ENCODE measurements at places on chromosomes 4 and X.

GRCh38 chrX:40091691-40092421 lies 5.9 kb downstream of the BCOR start:
- DNase-seq, result no peak

DNA sequence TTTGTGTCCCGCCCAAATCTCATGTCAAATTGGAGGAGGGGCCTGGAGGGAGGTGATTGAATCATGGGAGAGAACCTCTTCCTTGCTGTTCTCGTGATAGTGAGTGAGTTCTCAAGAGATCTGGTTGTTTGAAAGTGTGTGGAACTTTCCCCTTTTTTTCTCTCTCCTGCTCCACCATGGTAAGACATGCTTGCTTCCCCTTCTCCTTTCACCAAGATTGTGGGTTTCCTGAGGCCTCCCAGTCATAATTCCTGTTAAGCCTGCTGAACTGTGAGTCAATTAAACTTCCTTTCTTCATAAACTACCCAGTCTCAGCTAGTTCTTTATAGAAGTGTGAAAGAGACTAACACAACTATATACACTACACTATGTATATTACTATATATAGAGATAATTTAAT lies 697.8 kb upstream of the HS3ST1 start:
- no peak for DNase-seq

GRCh38 chrX:118526149-118526548 lies 30.5 kb downstream of the DOCK11 start:
- DNase-seq, result no peak

DNA sequence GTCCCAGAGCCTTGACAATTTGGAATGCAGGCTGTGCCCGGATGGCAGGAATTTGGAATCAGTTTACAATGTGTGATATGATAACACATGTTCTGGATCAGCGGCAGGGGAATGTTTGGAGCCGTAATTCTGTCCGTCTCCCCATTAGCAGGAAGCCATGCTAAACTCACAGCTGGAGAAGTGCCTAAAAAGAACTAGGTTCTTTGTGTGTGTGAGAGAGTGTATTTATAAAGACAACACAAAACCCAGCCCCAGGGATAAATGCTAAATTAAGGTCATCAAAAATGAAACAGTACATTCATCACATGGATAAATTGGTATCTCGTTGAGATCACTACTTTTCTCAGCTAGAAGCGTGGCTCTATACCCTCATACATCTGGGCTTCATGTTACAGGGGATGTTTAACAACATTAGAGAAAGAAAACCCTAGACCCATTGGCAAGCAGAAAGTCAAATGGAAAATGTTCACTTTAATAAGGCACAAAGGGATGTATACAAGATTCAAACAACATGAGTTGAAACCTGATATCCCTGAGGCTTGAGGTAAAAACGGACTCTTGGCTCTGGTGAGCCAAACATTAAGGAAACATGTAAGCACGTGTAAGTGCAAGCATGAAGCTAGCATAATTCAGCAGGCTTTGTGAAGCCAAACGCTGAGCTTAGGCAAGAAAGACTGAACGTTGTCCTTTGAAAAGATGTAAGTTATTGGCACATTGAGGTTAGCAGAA lies 18.0 kb upstream of the TMEM131L start:
- no peak for DNase-seq
